ENCODE measurements at places on chromosomes 13 and 19.
A peak's percentile ranks its signal among the peaks of the same experiment; 100 is the strongest.

GRCh38 chr19:15373644-15374043, 5.9 kb downstream of the AKAP8 start:
- no peak for DNase-seq

DNA sequence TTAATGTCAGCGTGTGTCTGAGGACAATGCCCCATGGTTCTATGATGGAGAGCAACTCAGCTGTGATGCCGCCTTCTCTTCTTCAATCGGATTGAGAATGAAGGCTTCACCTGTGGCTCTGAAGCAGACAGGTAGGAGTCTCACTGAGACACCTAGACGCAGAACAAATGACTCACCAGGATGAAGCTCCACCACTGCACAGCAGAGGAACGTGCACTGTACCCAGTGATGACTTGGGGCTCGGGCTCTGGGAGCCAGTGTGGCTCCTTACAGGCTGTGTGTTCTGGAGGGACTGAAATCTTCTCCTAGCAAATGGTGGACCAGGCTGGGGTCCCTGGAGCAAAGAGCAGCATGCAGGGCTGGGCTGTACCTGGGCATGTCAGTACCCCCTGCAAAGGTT, 44.0 kb downstream of the CCDC70 start:
- no peak for DNase-seq

DNA sequence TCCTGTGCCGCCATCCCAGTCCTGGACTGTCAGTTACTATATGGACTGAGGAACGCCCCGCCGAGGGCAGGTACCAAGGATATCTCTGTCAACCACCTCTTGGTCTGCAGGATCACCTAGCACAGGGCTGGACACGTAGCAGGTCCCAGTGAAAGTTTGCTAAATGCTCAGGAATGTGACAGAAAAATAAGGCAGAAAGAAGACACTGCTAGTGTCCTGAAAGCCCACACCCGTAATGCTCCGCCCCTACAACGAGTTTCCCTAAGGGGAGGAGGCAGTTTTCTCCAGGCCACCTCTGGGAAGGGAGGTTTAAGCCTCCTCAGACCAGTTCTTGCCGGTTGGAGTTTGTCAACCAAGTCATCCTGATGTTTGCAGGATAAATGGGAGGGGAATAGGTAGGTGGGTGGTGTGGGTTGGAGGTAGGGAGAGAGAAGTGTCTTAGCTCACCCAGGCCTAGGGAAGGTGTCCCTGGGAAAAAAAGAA, 1.7 kb upstream of the SERTAD3 start:
- DNase-seq: no peak

GRCh38 chr13:23758798-23759527, 130.2 kb downstream of the MIPEP start:
- no peak for DNase-seq

DNA sequence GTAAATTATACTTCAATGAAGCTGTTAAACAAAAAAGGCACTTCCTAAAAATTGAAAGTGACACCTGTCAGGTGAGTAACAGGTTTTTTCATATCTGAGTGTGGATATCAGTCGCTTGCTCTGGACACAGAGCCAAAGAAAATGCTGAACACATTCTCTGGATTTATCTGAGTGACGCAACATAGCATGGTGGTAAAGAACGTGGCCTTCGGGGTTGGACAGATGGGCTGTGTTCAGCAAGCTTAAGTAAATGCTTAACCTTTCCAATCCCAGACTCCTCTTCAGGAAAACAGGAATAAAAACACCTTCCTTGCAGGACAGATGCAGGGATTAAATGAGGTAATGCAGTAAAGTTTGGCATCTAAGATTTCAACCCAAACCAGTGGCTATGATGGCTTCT, 132.0 kb downstream of the FOXO1 start:
- DNase-seq: no peak

- DNase-seq: peak; percentile 69
Observed at GRCh38 chr19:44356383-44357111, at the start of gene ZNF112. ZNF112 (minus strand) TSS chr19:44356680; CDS start chr19:44340539, 16,141 bp downstream.

DNA sequence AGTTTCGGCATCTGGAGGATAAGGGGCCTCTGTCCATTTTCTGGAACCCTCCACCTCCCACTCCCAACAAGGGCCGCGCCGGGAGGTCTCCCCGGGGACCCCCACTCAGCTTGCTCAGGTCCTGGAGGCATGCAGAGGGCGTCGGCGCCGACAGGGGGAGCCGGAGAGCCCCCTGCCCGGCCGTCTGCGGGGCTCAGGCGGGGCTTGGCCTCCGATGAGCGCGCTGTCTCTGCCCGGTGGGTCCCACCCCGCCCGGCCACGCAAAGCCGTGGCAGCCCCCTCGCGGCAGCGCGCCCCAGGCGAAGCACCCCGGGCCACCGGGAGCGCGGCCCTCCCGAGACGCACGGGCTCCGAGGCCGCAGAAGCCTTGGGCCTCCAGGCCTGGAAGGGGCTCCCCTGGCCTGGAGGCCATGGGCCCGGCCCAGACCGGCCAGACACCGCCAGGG, 149.7 kb upstream of the ZNF536 start:
- no peak for DNase-seq

DNA sequence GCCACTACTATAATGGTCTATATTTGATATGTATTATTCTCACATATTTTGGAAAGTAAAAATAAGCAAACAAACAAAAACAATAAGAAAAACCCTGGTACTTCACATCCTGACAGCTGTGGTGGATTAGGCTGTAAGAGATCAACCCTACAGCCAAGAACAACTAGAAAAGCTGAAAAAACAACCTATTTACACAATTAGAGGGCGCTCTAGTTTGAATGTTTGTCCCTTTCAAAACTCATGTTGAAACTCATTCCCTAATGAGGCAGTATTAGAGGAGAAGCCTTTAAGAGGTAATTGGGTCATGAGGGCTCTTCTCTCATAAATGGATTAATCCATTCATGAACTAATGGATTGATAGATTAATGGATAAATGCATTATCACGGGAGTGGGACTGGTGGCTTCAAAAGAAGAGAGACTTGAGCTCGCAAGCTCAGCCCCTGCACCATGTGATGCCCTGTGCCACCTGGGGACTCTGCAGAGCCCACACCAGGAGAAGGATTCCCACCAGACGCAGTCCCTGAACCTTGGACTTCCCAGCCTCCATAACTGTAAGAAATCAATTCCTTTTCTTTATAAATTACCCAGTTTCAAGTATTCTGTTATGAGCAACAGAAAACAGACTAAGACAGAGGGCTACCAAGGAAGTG, 733.9 kb upstream of the ARGLU1 start:
- no peak for DNase-seq

DNA sequence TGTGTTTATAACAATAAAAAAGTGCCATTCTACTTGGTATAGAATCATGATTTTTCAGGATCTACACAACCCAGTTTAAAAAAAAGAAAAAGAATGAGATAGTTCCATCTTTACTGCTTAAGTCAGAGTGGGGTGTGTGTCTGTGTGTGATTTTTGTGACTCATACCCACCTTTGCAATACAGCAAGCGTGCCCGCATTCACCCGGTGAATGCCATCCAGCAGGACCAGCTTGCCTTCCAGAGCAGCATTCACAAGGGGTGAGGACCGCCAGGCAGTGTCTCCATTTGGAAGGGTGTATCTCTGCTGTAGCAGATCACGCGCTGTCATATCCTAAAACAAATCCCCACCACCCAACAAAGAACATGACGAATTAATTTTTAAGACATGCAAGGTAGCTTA, 127.7 kb downstream of the VWA8 start:
- DNase-seq: no peak

DNA sequence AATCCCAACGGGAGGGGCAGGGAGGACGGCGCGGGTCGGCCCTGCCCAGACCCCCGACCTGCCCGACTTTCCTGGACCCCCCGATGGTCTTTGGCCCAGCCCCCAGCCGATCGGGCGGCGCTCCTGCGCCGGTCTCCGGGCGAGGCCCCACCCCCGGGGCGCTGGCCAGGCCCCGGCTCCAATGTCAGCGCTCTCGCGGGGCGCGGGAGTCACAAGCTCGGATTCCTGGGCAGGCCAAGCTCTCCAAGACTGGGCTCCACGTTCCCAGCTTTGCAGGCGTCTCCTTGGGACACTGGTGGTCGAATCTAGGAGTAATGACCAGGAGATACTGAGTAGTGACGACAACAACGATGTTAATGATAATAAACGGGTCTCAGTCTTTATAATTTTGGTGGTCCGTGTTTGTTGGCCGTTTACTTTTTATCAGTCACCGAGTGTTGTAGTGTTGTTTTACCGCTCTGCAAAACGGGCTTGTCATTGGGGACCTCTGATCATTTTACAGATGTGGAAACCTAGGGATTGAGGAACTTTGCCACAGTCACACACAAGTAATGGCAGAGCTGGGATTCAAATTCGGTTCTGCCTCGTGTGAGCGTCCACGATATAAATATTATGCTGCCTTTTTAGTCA, 545 bp downstream of the RAD23A start:
- no peak for DNase-seq

DNA sequence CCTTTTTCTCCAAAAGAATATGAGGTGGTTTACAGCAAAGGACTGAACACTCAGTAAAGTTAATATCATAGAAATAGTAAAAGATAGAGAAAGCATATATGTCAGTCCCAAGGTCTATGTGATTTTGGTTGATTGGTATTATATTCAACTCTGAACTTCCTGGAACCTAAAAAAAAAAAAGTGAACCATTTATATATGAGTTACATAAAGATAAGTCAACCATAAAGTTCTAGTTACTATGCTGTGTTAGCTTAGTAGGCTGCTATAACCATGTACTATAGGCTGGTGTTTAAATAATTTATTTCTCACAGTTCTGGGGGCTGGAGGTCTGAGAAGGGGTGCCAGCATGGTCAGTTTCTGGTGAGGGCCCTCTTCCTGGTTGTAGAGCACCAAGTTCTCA, 475.6 kb downstream of the KLF12 start:
- no peak for DNase-seq

- no peak for DNase-seq
Observed at GRCh38 chr19:30806311-30806710, 434.1 kb downstream of the ZNF536 start.

DNA sequence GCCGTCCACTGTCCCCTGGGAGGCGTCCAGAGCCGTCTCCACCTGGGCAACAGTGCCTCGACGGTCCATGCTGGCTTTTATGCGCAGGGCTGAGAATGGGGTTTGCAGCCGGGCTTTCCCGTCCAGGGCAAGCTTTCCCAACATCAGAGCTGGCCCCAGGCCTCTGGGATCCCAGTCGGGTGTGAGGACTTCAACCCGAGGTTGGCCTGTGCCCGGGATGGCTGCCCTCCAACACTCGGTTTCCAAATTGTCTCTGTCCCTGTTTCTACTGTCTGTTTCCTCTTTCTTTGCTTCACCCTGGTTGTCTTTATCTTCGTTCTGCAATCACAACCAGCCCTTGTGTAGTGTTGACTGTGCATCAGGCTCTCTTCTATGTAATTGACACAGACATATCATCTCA, at the start of gene IFNL4:
TSS of gene IFNL4 (minus strand) at position 51 of the 400 bp plus-strand sequence.
- no peak for DNase-seq

DNA sequence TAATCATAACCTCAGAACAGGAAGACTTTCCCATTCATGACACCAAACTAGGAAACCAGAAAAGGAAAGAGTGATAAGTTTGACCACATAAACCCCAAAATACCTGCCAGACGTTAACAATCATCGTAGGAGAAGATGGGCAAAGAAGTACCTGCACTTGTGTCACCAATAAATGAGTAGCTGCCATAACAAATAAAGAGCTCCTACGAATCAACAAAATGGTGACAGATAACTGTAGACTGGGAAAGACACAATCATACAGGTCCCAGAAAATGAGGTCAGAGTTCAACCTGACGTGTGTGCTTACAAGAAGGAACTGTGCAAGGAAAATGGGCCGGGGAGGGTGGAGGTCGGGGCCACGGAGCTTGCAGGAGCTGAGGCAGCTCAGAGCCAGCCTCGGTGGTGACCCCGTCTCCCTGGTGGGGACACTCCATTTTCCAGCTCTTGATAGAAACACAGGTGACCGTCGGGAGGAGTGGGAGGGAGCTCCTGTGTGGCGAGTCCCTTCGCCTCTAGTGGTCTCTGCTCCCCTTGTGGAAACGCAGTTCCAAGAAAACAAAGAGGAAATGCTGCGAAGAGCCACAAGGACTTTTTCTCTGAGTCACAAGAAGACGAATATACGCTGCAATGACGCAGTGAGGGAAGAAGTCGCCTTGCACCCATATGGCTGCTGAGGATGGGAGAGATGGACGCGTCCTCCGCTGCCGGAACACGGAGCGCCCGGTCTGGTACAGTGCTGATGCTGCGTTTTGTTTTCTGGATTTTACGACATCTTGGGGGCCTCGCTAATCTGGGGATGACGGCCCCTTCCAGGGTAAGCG, 9.5 kb downstream of the PIP5K1C start:
- DNase-seq: no peak

DNA sequence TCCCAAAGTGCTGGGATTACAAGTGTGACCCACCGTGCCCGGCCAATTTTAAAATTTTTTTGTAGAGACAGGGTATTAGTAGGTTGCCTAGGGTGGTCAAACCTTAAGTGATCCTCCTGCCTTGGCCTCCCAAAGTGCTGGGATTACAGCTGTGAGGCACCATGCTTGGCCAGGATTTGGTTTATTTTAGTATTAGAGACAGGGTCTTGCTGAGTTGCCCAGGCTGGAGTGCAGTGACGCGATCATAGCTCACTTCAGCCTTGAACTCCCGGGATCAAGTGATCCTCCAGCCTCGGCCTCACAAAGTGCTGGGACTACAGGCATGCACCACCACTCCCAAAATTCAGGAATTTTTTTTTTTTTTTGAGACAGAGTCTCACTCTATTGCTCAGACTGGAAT, 5.4 kb upstream of the ZNF414 start:
- DNase-seq: no peak

GRCh38 chr13:26749285-26749684, 11.3 kb downstream of the GPR12 start:
- DNase-seq: no peak

DNA sequence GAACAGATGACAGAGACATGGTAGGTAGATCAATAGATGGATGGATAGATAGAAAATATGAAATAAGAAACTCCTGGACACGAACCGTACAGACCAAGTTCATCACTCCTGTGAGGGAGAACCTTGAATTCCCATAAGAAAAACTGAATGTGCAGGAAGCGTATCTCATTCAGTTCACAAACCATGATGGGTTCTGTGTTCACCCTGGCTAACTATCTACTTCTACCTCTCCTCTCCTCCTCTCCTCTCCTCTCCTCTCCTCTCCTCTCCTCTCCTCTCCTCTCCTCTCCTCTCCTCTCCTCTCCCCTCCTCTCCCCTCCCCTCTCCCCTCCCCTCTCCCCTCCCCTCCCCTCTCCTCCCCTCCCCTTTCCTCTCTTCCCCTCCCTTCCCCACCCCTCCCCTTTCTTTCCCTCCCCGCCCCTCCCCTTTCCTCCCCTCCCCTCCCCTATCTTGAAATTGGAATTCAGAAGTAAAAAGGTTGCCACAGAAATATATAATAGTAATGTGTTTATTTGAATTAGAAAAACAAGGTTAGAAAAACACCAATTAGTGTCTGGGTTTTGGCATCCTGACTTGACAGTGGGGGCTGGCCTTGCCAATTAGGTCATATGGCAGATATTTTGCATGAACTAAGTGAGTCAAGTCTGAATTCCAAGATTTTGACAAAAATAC, 75.9 kb downstream of the ANKRD10 start:
- no peak for DNase-seq

GRCh38 chr13:99442273-99442895, 58.9 kb upstream of the TM9SF2 start:
- DNase-seq: no peak

All from BJ (cell line).